ENCODE measurements at places on chromosomes 1 and 21.

DNA sequence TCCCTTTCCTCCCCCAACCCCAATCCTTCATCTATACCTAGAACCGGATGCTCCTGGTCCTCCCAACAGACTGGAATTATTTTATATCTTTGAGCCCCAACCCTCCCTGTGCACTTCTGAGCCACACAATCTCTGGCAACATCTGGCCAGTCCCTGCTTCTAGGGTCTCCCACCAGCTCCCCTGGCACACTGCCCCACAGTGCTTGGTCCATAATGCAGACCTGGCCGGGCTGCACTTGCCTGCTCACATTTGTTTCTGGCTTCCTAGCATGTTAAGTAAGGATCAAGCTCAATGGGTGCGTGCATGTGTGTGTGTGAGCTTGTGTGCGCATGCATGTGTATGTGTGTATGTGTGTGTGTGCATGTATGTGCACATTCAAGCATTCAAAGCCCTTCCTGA lies 8.8 kb downstream of the TRIM62 start:
- DNase-seq = no peak

- no peak for DNase-seq
These were observed 110.8 kb downstream of the EIF4G3 start for GRCh38 chr1:21065851-21066250.

- DNase-seq = no peak
These were observed 63.0 kb downstream of the MEGF6 start for GRCh38 chr1:3548156-3548893.

- no peak for DNase-seq
These were observed 43.3 kb downstream of the IL23R start for GRCh38 chr1:67209521-67209920.

GRCh38 chr1:94425821-94426484 lies 7.8 kb downstream of the ABCD3 start:
- no peak for DNase-seq
